Memory B cell (primary cell): ENCODE measurements at places on chromosomes 7 and 10.

DNA sequence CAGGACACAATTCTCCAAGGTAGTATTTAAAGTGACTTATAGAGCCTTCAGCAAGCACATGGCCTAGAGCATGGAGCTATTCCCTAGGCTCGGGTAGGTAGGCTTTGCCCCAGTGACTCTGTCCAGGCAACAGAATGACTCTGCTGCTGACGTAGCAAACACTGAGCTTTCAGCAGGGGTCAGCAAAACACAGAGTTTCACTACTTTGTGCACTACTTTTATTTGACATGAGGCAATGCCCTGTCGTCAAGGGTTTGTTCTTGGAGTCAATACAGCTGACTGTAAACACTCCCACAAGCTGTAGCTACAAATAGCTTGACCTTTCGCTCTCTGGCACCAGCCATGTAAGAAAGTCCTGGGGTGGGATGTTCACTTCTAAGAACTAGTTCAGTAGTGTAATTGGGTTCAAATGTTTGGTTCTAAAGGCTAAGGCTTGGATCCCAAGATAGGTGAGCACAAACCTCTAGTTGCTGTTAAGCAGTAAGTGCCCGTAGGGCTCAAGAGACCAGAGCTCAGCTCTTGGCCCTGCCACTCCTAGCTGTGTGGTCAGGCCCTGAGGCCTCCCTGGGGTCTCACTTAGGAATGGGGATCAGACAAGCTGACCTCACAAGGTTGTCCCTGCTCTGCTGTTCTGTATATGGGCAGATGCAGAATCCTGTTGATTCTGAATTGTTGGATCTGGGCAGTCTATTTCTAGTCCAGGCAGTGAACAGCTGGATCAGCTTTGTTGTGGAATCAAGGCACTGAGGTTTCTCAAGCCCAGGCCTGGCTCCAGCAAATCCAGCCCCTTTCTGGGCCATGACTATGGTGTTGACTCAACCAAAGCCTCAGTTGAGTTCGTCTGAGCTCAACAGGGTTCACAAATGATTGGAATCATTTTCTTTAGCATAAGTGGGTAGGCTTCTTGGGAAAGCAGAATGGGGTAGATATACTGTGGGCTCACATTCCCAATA, 10.7 kb downstream of the NODAL start:
- no peak for DNase-seq

- peak; percentile 34 for DNase-seq
These were observed 48.9 kb downstream of the DLG5 start for GRCh38 chr10:77877441-77878344.

DNA sequence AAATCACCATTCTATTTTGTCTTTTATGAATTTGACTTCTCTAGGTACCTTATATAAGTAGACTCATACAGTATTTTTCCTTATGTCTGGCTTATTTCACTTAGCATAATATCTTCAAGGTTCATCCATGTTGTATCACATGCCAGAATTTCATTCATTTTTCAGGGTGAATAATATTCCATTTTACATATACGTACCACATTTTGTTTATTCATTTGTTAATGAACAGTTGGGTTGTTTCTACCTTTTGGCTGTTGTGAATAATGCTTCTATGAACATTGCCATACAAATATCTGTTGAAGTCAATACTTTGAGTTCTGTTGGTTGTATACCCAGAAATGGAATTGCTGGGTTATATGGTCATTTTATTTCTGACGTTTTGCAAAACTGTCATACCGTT, 20.7 kb downstream of the AHCYL2 start:
- DNase-seq, result no peak

- no peak for DNase-seq
These were observed 20.3 kb upstream of the SAR1A start for GRCh38 chr10:70190581-70190980.

GRCh38 chr7:77328669-77329068, 87.5 kb downstream of the GSAP start:
- DNase-seq, result no peak

DNA sequence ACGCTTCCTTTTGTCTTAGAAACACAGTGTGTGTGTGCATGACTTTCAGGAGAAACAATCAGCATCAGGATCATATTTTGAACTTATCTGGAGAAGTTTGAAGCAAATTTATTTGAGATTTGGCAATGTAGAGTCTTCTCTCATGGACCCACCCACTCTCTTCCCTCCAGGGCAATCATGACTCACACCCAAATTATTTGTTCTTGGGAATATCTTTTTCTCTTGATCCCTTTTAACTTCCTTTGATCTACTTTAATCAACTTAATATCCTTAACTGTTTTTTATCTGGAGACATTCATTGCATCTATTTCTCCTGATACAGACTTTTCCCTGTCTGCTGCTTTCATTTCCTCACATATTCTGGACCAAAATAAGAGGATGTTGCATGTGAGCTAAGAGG, 1174.3 kb downstream of the GATA3 start:
- DNase-seq, result no peak

DNA sequence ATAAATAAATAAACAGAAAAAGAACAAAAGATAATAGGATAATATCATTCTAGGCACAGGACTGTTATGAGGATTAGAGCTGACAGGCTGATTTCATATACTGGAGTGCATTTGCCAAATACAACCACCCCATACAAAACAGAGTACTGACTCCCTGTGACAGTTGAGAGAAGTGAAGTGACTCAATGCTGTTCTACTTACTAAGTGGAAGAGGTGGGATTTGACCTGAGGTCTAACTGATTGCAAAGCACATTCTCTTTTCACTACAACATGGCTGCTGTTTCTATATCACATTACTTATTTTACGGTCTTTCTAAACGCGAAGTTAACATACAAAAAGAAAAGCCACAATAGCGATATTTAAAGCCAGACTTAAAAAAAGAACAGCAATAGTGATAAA, 51.4 kb downstream of the ITGB1 start:
- no peak for DNase-seq

DNA sequence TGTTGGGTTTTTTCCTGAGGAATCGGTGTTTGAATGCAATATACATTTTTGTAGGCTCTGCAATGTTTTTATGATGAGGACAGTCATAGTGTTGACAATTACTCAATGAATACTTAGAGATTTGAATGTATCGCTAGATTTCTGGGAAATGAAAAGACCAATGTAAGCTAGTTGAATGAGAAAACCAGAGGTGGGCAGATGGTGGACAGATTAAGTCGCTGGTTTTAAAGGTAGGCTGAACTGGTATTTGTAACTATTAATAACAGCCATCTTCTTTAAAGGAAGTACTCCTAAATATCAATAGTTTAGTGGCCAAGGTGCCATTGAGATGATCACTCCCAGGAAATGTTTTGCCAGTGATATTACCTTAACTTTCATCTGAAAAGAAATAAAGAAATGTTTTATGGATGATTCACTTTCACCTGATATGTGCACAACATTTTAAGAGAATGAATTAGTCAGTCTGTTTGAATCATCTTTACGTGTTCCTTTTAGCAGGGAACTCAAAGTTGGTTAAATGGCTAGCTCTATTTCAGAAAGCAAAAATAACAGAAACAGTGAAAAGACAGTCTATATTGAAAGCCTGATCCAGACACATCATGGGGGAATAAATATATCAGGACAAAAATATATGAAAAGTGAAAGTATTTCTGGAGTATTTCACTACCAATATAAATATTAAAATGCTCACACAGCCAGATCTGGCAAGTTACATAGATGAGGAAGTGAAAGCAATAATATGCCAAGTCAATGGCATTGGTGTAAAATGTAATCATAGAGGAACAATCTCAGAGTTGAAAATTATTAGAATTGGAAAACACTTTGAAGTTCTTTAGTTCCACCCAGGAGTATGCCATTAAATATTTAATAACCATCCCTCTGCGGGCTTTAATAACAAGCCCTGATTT, 20.7 kb downstream of the MET start:
- peak; percentile 24 for DNase-seq

DNA sequence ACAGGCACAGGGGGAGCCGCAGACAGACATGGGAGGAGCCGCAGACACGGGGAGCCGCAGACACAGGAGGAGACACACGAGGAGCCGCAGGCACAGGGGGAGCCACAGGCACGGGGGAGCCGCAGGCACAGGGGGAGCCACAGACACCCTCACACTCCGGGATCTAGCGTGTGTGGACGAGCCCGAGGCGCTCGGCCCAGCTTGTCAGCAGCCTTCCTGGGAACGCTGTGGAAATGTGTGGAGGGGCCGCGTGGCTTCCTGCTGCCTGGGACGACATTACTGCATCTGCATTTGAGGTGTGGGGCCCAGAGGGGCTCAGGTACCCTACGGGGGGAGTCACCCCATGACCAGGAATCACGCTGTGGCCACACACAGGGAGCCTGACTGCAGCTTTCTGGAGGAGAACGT, 313.2 kb downstream of the PTPRN2 start:
- no peak for DNase-seq

GRCh38 chr7:37833107-37833817, 15.1 kb upstream of the NME8 start:
- peak; percentile 28 for DNase-seq

- DNase-seq, result no peak
These were observed 251.7 kb upstream of the PITRM1 start for GRCh38 chr10:3424111-3424851.

GRCh38 chr7:128829391-128830166, 627 bp upstream of the FLNC start:
- no peak for DNase-seq

DNA sequence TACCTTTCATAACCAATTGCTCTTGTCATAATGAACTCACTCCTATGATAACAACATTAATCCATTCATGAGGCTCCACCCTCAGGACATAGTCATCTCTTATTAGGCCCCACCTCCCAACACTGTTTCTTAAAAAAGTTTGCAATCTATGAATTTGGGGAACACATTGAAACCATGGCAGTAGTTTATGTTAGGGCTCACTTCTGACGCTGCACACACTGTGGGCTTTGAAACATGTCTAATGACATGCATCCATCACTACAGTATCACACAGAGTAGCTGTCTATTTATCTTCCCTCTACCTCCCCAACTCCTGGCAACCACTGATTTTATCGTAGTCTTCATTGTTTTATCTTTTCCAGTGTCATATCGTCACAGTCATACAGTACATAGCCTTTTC, 299.8 kb downstream of the GLRX3 start:
- DNase-seq, result no peak

- DNase-seq, result no peak
These were observed 81.4 kb downstream of the ABI1 start for GRCh38 chr10:26779176-26779860.

- no peak for DNase-seq
These were observed 5.5 kb downstream of the USP6NL start for GRCh38 chr10:11605807-11606408.

- no peak for DNase-seq
These were observed 4.0 kb downstream of the PTEN start for GRCh38 chr10:87867453-87867852.

- DNase-seq, result no peak
These were observed 1028.3 kb downstream of the SORCS1 start for GRCh38 chr10:106136175-106136574.

- no peak for DNase-seq
These were observed 85.9 kb upstream of the AGBL3 start for GRCh38 chr7:134900166-134900982.

DNA sequence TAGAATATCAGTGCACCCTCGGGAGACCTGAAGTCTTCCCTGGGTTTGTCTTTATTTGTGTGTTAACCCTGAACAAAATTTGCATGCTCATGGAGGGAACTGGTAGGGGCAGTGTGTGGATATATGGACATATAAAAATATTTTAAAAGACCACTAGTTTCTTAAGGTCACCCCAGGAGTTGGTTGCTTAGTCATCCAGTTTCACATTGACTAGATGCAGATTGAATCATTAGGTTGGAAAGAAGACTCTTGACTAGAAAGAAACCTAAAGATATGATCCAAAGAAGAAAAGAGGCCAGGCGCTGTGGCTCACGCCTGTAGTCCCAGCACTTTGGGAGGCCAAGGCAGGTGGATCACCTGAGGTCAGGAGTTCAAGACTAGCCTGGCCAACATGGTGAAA, 137.1 kb downstream of the KAT6B start:
- no peak for DNase-seq

DNA sequence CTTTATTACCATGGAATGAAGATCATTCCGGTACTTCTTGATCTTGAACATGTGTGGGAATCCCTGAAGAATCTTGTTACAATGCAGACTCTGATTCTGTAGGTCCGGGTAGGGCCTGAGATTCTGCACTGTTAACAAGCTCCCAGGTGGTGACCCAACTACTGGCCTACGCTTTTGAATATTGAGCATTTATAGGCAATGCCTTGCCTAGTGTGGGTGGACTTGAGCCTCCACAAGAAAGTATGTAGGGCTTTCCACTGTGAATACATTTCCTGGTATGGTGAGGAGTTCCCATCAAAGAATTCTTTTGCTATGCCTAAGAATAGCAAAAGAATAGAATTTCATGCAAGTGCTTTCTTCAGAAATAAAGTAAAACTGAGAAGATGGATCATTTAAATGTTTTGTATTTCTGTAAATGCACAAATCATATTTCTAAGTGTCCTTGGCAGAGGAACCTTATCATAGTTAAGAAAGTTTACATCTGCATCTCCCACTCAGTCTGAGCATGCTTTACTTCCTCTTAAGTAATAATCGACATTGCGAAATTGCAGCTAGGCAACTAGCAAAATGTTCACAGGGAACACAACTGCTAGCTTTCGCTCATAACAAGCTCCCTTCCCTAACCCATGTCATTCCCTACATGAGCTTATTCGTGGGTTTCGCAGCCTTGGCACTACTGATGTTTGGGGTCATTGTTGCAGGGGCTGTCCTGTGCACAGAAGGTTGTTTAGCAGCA, 71.4 kb downstream of the AHR start:
- DNase-seq, result no peak

- DNase-seq, result no peak
These were observed 258.6 kb upstream of the NFE2L3 start for GRCh38 chr7:25893436-25893835.

- DNase-seq, result no peak
These were observed 59.0 kb upstream of the SORCS3 start for GRCh38 chr10:104581884-104582601.
